ENCODE measurements at places on chromosomes 12 and 14.

- DNase-seq = no peak
These were observed 4.5 kb downstream of the DHH start for GRCh38 chr12:49089821-49090773.

DNA sequence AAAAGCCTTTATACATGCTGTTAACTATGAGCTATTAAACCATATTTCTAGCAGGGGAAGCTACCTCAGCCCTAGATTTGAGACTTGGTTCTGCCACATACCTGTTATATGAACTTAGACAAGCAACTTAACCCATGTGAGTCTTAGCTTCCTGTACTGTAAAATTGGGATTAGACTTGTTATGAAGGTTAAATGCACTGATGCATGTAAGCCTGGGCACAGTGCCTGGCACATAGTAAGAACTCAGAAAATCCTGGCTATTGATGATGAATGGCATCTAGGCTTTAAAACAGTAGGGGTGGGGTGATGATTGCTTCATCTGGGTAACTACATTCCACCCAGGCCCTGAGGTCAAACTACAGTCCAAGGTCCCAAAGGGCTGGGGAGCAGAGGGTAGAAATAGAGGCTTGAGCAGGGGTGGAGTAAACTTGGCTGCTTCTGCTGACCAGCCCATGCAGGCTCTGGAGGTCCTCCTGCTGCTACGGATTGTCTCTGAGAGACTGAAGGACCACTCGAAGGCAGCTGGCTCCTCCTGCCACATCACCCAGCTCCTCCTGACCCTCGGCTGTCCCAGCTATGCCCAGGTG, 11.3 kb downstream of the ESPL1 start:
- DNase-seq = no peak

DNA sequence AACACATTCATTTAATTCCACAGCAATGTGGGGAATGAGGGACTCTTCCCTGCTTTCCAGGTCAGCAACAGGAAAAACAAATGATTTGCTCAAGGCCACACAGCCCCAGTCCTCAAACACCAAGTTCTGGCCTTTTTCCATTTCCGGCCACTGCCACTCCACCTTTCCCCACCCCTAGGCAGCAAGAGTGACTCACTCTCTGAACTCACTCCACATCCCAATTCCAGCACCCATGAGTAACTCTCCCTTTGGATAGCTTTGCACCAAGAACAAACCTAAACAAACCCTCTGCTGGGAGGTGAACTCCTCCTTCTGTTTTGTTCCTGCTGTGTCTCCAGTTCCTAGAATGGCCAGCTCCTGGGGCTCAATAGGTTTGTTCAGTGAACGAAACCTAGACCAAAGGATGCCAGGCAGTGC, 30.4 kb upstream of the PLEKHG6 start:
- peak; percentile 24 for DNase-seq

- DNase-seq = no peak
These were observed 32.8 kb upstream of the TOMM20L start for GRCh38 chr14:58362798-58363412.

GRCh38 chr14:95523051-95523814, 6.8 kb upstream of the SYNE3 start:
- DNase-seq = no peak

- no peak for DNase-seq
These were observed 10.6 kb downstream of the SAMD4A start for GRCh38 chr14:54577494-54577893.
